ENCODE measurements at places on chromosomes 5 and 9.

DNA sequence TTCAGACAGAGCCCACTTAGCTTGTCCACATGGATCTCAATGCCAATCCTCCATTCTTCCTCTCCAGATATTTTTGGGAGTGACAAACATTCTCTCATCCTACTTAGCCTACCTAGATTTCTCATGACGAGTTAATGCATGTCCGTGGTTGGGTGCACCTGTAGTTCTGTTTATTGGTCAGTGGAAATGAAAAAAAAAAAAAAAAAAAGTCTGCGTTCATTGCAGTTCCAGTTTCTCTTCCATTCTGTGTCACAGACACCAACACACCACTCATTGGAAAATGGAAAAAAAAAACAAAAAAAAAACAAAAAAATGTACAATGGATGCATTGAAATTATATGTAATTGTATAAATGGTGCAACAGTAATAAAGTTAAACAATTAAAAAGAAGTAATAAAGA, 59.0 kb downstream of the BASP1 start:
- no peak for DNase-seq

DNA sequence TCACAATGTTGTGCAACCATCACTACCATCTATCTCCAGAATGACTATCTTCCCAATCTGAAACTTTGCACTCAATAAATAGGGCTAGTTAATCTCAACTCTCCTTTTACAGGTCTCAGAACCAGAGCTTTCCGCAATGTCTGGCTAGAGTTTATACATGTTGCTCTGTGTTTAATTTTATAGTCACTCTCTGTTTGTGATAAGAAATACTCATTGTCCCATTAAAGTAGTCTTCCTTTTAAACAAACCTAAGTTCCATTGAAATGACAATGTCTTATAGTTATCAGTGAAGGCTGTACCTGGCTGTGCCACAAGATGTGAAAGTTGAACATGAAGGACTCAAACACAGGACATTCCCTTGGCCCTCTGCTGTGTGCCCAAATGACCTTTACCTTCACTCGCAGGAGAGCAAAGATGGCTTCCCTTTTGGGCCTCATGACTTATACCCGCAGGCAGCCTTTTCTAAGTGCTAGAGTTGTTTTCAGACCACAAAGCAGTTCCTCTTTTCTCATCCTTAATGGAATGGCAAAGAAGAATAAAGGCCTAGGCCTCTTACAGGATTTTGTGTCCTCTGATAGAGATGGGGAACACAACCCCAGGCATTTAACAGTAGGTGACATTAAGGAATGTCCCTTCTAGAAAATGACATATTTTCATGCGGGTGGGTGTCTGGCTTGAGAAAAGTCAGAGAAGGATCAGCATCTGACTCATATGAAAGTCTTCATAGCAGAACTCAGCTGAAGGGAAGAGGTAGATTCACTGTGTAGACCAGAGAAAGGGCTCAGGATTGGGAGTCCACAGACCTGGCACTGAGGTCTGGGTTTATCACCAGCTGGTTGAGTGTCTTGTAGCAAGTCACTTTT, 69.6 kb upstream of the ATP10B start:
- DNase-seq, result no peak

GRCh38 chr5:72561148-72561972, 54.1 kb upstream of the ZNF366 start:
- DNase-seq, result no peak

- no peak for DNase-seq
These were observed 23.9 kb upstream of the NR5A1 start for GRCh38 chr9:124531115-124531514.

GRCh38 chr9:108567571-108567970, 288.2 kb downstream of the ACTL7B start:
- no peak for DNase-seq

GRCh38 chr9:108100571-108100970, 611.0 kb upstream of the KLF4 start:
- DNase-seq, result no peak

DNA sequence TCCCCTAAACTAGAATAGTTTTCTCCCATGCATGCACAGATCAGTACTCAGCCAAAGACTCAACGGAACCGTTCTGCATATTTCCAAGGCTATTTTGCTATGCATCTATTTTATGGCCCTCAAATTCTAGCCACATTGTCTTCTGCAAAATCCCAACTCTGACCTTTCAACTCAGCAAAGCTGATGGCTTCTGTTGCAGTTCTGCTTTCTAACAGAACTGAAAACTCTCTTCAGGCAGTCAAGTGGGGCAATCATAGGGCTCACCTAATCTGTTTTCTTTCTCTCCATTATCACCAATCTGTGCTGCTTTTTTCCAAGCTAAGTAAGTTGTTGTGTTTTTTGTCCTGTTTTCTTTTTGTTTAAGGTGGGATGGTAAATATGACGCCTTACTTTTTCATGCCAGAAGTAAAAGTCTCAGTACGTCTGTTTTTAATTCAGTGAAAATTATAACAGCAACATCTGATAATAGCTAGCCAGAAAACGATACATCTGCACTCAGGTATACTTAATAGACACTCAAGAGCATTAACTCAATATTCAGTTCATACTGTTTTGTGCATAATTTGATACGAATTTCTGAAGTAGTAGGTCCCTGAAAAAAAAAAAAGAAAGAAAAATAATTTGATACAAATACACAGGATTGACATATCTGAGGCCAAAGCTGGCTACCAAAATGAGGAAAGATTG, 454.3 kb downstream of the TLE1 start:
- no peak for DNase-seq

GRCh38 chr9:124218438-124218982, 39.2 kb upstream of the NEK6 start:
- DNase-seq, result peak; percentile 15

DNA sequence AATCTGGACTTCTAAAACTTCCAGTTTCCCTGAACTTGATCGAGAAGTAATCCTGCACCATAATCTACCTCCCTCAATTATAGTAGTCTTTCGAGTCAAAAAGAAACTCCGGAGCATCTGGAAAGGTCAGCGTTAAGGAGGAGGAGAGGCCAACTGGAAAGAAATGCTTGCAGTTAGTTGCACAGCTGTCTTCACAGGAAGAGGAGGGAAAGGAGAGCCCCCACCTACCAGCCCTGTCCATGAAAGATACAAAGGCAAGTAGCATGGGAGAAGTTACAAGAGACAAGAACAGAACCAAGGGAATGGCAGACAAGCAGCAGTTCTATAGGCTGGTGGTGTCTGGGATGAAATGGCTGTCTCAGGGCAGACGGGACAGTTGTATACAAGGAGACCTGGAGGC, 170.6 kb downstream of the RAB3C start:
- peak; percentile 74 for DNase-seq

DNA sequence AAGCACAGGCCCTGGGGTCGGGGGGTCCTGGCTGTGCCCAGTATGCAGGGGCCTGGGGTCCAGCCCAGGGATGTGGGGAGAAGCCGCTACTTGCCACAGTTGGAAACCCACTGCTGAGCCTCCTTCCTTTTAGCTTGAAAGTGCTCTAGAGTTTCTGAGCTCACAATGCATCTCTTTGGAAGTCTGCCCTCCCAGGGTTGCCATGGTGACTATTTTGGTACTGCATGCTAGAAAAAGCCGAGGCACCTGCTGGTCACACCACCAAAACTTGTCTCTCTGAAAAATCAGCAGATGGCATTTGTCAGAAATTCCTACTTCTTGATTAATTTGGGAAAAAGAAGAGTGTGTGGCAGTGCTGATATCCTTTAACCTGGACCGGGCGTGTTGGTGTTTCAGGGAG, 151.8 kb downstream of the SEC61B start:
- DNase-seq, result no peak

DNA sequence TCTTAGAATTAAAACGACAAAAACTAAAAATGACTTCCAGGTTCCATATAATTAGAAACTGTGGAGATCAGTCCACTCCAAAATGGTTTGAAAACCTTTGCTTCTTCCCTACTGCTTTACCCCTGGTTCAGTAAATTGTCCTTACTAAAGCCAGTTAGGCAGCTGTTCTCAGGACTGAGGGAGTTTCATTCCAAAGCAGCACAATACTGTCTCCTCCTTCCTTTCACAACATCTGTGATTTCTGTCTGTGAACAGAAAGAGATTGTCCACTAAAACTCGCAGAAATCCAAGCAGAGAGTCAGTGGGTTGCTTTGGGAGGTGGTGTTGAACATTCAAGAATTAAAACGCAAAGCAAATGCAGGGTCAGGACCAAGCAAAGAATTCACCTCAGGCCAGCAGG, 740.8 kb upstream of the ZNF608 start:
- peak; percentile 62 for DNase-seq

- DNase-seq, result no peak
These were observed 7.1 kb downstream of the FPGS start for GRCh38 chr9:127809540-127810377.

GRCh38 chr5:73835726-73836125, 209.7 kb downstream of the ARHGEF28 start:
- DNase-seq, result no peak

DNA sequence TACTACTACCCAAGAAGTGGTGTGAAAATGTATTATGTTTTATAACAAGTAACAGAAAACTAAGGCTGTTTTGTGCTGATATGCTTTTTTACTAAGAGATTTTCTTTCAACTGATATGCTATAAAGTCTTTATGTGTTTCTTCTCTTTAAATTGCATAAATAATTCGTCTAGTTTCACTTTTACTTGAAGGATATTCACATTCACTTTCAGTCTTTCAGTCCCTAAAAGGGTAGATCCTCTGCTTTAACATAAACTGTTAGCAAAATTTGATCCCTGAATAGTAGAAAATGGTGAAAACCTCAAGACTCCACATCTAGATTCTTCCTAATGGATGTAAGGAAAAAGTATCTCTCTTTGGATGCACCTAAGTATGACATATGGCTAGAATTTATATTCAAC, 69.0 kb upstream of the FST start:
- DNase-seq, result no peak

GRCh38 chr5:122009436-122009835, 47.7 kb downstream of the SRFBP1 start:
- DNase-seq, result no peak

GRCh38 chr5:41695920-41696582, 174.2 kb downstream of the OXCT1 start:
- peak; percentile 63 for DNase-seq

GRCh38 chr5:113005454-113005853, 28.9 kb downstream of the DCP2 start:
- DNase-seq, result no peak

- no peak for DNase-seq
These were observed 16.9 kb downstream of the GNG10 start for GRCh38 chr9:111678293-111678692.

DNA sequence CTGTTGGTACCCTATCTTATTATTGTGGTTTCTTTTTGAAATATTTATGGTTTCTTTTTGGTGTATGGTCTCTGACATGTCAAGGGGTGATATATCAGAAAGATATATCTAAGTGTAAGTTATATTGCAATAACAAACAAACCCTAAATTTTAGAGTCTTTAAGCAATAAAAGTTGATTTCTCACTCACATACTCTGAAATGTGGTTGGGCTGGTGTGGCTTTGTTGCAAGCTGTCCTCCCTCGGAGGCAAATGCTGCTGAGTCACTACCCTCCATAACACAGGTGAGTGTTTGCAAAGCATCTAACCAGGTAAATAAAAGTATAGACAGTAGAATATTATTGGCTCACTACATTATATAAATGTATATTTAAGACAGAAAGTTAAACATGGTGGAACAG, 253.2 kb downstream of the CDH18 start:
- DNase-seq, result peak; percentile 7

GRCh38 chr5:96823900-96824380, 16.2 kb upstream of the ERAP1 start:
- peak; percentile 52 for DNase-seq

GRCh38 chr5:74166064-74166463, 474.5 kb downstream of the ENC1 start:
- DNase-seq, result no peak

- DNase-seq, result peak; percentile 81
These were observed 914.9 kb downstream of the EFNA5 start for GRCh38 chr5:106755789-106756188.

DNA sequence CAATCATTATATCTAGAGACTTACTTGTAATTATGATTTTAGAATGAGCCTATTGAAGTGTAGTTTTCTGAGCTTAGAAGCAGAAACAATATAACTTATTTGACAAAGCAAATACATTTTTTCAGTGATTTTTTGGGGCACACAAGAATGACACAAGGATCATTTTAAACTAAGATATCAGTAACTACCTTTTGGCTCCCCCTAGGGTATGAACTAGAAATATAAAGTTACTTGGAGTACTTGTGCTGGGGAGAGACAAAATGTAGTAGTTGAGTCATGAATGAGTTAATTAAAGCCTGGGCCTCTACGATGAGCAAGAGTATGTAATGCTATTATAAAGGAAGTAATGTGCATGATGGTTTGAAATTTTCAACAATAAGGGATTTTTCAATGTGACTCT, 1244.1 kb upstream of the ACO1 start:
- DNase-seq, result peak; percentile 61

DNA sequence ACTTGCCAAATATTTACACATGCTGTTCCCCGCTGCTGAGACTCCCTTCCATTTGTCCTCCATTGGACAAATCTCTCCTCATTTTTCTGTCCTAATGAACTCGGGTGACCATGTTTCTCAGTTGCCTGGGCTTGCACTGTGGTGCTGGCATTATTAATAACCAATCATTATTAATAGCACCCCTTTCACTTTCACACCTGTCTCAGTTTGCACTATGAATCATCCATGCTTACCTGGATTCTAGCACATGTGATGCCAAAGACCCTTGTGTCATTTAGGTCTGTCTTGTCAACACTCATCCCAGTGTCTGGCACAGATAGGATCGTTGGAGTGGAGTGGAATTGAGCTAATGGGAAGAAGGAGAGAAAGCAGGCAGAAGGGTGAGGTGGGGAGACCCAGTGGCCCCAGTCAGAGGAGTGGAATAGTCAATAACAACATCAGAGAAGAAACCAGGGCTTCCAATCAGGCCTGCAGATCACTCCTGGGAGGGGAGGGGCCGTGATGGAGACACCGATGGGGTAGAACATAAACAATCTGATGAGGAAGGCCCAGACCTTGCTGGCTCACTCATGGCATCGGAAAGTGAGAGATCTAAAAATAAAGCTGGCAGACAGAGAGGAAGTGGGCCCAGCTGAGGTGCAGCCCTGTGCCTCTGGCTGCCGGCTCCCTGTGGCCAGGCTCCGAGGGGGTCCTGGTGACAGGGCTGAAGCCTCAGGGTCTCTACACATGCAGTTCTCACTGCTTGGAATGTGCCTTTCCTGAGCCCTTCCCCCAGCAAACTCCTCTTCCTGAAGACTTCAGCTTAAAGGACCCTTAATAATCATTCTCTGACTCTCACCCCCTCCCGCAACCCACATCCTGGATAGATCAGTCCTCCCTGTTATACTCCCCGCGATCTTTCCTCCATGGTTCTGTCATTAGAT, 33.5 kb upstream of the CRB2 start:
- DNase-seq, result no peak

DNA sequence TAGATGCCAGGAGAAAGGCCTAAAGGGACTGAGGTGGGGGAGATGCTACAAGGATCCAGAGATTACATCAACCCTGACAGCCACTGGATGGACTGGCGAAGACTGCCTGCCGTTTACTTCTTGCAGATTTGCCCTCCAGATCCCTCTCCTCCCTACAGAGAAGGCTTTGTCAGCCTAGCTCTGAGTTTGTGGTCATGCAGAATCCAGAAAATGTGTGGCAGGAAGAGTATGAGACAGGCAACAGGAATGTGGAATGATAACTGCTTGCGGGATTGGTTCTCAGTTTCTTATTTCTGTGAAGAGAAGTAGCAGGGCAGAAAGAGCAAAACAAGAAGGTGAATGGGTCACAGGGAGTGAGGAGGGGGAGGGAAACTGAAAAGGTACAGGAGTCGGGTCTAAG, 129.6 kb downstream of the TLE1 start:
- DNase-seq, result no peak
